Activated CD4-positive, CD25-positive, alpha-beta regulatory T cell (primary cell): ENCODE measurements at places on chromosomes 7 and 10.

GRCh38 chr7:99146979-99147378, 3.1 kb upstream of the SMURF1 start:
- no peak for DNase-seq

DNA sequence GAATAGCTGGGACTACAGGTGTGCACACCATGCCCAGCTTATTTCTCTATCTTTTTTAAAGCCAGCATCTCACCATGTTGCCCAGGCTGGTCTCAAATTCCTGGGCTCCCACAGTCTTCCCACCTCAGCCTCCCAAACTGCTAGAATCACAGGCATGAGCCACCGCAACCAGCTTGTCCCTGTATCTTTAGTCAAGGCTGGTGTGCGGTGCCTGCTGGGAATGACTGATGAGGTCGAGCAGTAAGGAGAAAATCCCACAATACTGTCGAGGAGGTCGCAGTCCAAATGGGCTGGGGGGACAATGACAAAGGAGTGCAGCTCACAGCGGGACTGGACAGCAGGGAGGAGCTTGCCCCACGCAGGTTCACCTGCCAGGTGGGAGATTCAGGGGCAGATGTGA, 50.2 kb upstream of the CALN1 start:
- DNase-seq, result no peak

DNA sequence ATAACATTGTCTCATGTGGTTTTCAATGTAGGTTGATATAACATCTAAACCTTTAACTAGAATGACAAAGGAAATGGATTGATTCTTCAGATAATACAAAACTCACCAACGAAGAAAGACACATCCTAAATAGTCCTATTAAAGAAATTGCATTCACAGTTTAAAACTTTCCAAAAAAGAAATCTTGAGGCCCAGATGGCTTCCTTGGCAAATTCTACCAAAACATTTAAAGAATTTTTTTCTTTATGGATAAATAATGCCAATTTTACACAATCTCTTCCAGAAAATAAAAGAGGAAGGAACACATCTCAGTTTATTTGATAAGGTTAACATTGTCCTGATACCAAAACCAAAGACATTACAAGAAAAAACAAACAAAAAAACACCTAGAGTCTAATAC, 349.5 kb downstream of the CALN1 start:
- DNase-seq, result no peak

DNA sequence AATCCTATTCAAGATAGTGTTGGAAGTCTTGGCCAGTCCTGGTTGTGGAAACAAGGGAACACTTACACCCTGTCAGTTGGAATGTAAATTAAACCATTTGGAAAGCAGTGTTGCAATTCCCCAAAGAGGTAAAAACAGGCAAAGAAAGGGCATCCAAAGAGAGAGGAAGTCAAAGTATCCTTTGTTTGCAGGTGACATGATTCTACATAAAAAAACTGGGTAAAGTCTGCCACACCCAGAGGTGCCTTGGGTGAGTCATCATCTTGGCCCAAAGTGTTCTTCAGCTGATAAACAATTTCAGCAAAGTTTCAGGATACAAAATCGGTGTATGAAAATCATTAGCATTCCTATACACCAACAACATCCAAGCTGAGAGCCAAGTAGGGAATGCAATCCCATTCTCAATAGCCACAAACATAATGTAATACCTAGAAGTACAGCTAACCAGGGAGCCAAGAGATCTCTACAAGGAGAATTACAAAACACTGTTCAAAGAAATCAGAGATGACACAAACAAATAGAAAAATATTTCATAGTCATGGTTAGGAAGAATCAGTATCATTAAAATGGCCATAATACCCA, 278.7 kb downstream of the SDK1 start:
- no peak for DNase-seq

DNA sequence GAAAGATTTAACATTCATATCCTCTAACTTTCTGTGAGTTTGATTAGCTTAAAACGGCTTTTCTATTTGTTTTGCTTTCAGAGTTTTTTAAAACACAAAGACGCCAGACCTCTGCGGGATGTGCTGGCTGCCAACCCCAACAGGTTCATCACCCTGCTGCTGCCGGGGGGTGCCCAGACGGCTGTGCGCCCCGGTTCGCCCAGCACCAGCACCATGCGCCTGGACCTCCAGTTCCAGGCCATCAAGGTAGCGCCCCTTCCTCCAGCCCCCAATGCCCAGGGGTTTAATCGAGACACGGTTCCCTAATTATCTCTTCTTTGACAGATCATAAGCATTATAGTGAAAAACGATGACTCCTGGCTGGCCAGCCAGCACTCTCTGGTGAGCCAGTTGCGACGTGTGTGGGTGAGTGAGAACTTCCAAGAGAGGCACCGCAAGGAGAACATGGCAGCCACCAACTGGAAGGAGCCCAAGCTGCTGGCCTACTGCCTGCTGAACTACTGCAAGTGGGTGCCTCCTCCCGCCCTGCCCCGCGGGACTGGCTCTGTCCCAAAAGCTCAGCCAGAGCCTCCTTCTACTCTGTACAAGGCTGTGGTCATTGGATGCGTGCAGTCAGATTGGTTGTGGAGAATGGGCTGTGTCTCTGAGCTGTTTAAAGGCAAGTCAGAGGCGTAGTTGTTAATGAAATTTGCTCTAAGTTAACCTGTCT, 71.2 kb downstream of the TRRAP start:
- DNase-seq, result no peak

DNA sequence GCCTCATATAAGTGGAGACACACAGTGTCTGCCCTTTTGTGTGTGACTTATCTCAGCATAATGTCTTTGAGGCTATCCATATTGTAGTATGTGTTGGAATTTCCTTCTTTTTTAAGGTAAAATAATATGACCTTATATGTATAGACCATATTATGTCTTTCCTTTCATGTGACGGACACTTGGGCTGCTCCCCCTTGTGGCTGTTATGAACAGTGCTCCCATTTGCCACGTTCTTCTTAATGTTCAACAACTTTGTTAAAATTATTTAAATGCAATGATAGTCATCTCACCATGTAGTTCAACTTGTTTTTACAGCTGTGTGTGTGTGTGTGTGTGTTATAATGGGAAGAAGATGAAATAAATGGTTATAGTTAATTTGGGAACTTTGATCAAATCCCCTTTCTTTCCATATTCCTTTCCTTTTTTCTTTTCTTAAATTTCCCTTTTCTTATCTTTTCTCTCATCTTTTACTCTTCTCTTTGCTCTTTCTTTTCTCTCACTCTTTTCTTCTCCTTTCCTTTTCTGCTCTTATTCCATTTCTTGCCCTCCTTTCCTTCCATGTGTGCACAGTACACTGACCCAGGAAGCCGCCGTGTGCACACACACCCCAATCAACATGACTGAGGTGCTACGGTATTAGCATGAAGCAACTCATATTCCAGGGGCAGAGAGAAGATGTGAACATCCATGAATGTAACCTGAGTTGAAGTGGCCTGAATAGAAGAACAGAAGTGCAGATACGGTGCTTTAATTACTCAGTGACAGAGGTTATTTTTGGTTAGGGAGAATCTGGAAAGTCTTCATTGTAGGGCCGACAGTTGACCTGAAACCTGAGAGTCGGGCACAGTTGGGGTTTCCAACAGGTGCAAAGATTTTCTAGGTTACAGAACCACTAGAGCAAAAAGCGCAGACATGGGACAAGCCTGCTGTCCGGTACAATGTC, 596.6 kb downstream of the SDK1 start:
- DNase-seq, result no peak

GRCh38 chr7:50610521-50611277, 45.5 kb upstream of the DDC start:
- peak; percentile 8 for DNase-seq

DNA sequence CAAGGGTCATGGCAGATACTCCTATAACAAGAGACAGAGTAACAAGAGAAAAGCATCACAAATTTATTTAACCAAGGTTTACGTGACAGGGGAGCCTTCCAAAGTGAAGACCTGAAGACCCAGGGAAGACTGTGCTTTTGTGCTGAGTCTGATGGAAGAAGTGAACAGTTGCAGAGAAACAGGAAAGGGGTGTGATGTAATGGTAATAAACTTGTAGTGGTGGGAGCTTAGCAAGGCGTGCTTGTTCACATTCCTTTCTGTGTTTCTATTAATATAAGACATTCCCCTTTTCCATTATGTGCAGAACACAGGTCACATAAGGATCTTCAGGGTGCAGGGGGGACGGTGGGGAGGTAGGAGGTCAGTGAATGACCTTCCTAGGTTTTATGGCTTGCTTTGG, 25.5 kb upstream of the C10orf67 start:
- no peak for DNase-seq

GRCh38 chr7:42742318-42742717, 169.6 kb downstream of the C7orf25 start:
- no peak for DNase-seq

DNA sequence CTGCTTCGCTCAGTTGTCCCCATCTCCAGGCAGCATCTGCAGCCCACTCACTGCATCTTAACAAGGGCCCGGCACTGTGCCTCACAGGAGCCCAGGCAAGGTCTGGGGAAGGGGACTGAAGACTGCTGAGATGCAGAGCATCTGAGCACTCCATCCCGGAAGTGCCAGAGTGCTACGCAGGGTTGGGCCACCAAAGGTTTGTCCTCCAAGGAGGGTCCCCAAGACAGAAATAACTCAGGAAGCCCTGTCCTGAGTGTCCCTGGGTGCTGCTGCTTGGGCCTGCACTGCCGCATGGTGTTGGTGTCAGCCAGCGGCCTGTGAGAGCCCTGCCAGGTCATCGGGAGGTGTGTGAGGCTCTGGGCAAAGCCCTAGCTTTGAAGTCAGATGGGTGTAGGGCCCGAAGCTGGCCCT, 288.2 kb upstream of the ZMIZ1 start:
- no peak for DNase-seq

- no peak for DNase-seq
Measured at GRCh38 chr10:67622511-67622910, 73.5 kb downstream of the CTNNA3 start.

DNA sequence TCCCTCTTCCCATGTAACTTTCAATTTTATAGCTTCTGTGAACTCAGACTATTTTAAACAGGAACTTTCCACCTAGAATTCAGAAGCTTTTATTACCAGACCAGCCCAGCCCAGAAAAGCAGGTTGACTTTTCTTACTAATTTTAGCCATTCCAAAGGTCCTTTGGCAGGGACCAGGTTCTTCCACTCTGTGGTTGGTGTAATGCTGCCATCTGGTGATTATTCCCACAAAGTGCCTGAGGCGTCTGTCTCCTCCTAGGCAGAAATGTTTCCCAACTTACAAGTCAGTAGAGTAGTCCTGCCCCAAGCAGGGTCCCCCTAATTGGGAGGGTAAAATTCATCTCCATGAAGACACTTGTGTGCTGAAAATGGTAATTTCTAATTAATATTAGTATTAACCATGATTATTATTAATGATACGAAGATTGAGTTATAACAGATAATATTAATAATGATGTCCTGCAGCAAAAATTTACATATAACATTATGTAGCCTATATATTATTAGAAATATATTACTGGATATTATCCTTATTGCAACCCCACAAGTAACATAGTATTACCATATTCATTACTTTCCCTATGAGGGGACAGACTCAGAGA, 53.0 kb upstream of the PPP1R17 start:
- DNase-seq, result no peak

GRCh38 chr10:28279878-28280277, 23.0 kb downstream of the MPP7 start:
- DNase-seq, result no peak

DNA sequence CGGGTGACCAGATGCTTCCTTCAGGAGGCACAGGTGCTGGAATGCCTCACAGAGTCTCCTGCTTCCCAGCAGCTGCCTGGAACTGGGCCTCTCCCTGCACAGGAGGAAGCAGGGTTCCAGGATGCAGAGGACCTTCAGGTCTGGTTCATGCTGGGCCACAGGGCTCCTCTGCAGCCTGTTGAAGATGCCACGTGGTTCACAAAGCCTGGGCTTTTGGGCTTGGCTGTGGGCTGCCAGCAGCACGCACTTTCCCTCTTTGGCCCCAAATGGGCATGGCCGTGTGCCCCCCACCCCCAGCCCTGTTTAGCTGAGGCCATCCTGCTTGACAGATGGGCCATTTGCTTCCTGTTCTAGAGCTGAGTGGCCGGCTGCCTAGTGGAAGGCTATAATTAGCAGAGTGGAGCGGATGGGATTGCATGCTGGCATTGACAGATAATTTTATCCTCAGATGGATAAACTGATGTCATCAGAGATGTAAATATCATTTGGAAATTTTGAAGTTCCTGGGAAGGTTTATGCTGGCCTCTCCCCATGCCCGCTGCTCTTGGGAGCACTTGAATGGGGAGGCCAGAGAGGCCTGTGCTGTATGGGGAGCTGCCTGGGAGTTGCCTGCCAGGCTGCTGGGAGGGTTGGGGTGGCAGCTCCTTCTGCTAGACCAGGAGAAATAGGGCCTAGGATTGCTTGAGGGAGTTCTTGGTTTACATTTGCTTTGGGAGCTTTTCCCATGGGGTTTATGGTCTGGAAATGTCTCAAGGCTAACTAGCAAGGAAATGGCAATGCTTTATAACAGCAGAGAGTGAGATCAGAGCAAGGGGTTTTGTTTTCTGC, 28.2 kb downstream of the TSPAN15 start:
- no peak for DNase-seq

- DNase-seq, result no peak
Measured at GRCh38 chr7:78770422-78771410, 682.8 kb downstream of the MAGI2 start.

- DNase-seq, result no peak
Measured at GRCh38 chr7:143027683-143028082, 751 bp upstream of the OR9A2 start.

- DNase-seq, result no peak
Measured at GRCh38 chr10:74238031-74238431, 87.0 kb downstream of the ADK start.

GRCh38 chr7:73606801-73607691, 17.3 kb downstream of the MLXIPL start:
- peak; percentile 48 for DNase-seq

GRCh38 chr7:176381-176780, 16.0 kb upstream of the FAM20C start:
- DNase-seq, result no peak

GRCh38 chr7:117262546-117262945, 60.3 kb downstream of the WNT2 start:
- DNase-seq, result no peak

DNA sequence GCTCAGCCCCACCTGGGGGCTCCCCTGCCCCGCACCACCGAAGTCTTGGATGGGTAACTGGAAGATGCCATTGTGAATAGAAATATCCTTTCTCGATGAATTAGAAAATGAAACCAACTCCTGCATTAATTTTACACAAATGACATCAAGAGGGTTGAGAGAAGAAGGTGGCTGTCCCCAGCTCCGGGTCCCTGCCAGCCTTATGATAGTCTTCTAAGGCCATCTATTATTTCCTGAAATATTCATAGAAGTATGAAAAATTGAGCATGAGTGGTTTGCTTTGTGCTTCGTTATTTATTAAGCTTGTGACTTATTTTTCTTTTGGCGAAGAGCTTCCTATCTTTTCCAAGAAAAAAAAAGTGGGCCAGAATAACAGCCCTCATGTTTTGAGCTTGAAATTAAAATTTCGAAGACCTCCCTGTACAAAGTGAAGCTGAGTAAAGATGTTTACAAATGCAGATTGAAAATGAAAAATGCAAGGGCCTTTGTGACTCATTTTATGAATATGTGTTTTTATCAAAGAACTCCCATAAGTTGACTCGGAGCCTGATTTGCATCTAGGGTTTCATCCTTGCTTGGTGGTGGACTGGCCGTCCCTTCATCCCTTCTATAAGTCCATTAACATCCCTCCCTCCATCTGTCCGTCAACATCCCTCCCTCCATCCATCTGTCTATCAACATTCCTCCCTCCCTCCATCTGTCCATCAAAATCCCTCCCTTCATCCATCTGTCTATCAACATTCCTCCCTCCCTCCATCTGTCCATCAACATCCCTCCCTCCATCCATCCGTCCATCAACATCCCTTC, 20.5 kb upstream of the CFAP46 start:
- no peak for DNase-seq

- no peak for DNase-seq
Measured at GRCh38 chr10:29057822-29058331, 231.0 kb upstream of the LYZL1 start.

GRCh38 chr7:24734306-24734705, 23.0 kb downstream of the GSDME start:
- no peak for DNase-seq
